ENCODE measurements at places on chromosomes 2 and 18. TPM values are rescaled to one million over a fixed set of nuclear protein-coding genes. Genes with fewer than 3 reads are reported as not detected.

KIAA2012 gene
- total RNA-seq, result not detected

ST6GAL2 gene
- total RNA-seq, result not detected

- H3K27ac ChIP-seq, result no peak overlapping the region
- DNase-seq, result no peak
- peaks cover 8% of the 10 kb centered on the region for H3K27me3 ChIP-seq
- no peaks in the 10 kb centered on the region for H3K4me1 ChIP-seq
Observed at GRCh38 chr2:104746858-104747257, 107.1 kb upstream of the POU3F3 start.

- DNase-seq, result no peak
- no peaks in the 10 kb centered on the region for H3K4me1 ChIP-seq
- H3K4me3 ChIP-seq, result no peak overlapping the region
- H3K27me3 ChIP-seq, result peaks cover 9% of the 10 kb centered on the region
Observed at GRCh38 chr18:36412778-36413177, 115.3 kb downstream of the FHOD3 start.

DNA sequence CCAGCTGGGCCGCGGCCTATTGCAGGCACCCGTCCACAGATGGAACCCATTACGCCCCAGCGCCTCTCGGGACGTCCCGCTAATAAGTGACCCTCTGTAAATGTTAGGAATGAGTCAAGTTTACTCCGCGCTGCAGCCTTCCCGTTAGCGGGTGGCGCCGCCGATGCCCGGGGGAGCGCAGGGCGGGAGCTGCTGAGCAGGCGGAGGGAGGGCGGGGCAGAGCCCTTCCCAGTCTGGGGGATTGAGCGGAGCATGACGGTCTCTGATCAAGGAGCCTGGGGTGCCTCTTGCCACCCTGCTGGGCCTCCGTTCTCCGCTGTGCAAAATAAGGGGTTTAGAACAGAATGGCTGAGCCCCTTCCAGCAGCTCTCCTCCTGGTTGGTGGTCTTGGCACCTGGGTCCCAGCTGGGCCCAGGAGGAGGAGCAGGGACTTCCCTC, 10.5 kb downstream of the CROCC2 start:
- H3K27ac ChIP-seq, result no peak overlapping the region
- H3K36me3 ChIP-seq, result no peaks in the 10 kb centered on the region
- peaks cover 11% of the 10 kb centered on the region for H3K4me1 ChIP-seq
- H3K27me3 ChIP-seq, result peaks cover 22% of the 10 kb centered on the region

GRCh38 chr2:216851486-216852090, 8.3 kb downstream of the TNP1 start:
- H3K36me3 ChIP-seq, result no peaks in the 10 kb centered on the region
- no peak overlapping the region for H3K4me3 ChIP-seq
- DNase-seq, result no peak
- H3K4me1 ChIP-seq, result no peaks in the 10 kb centered on the region

CFAP210 gene
- total RNA-seq, result not detected

MAL gene
- not detected for total RNA-seq

- H3K4me3 ChIP-seq, result no peak overlapping the region
- H3K4me1 ChIP-seq, result no peaks in the 10 kb centered on the region
- no peak for DNase-seq
- peaks cover 4% of the 10 kb centered on the region for H3K27me3 ChIP-seq
- no peaks in the 10 kb centered on the region for H3K36me3 ChIP-seq
- H3K27ac ChIP-seq, result no peak overlapping the region
Observed at GRCh38 chr18:31562726-31563125, 29.0 kb upstream of the TTR start.

CYRIA gene
- total RNA-seq, result 76.1 TPM

DNA sequence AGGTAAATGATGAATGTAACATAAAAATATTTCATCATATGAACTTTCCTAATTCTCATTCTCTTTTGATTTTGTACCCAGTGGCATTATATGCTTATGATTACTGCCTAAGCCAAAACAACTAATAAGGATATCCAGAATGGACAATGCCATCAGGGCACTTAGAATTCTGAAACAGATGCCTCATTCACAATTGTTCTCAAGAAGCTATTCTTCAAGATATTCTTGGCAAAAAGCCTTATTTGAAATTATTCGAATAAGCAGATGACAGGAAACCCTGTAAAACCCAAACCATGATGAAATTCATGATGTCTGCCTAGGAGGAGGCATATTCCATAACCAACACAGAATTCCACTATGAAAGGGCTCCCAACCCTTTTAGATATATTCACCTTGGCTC, 353.2 kb upstream of the TRIB2 start:
- no peaks in the 10 kb centered on the region for H3K27me3 ChIP-seq
- no peak overlapping the region for H3K4me3 ChIP-seq
- DNase-seq, result no peak
- no peak overlapping the region for H3K27ac ChIP-seq

ALK gene
- total RNA-seq, result not detected

- H3K4me3 ChIP-seq, result no peak overlapping the region
- no peak overlapping the region for H3K27ac ChIP-seq
- H3K4me1 ChIP-seq, result no peaks in the 10 kb centered on the region
- H3K27me3 ChIP-seq, result no peaks in the 10 kb centered on the region
- DNase-seq, result no peak
Observed at GRCh38 chr2:161273038-161273760, 35.0 kb upstream of the PSMD14 start.

LCT gene
- not detected for total RNA-seq

DNA sequence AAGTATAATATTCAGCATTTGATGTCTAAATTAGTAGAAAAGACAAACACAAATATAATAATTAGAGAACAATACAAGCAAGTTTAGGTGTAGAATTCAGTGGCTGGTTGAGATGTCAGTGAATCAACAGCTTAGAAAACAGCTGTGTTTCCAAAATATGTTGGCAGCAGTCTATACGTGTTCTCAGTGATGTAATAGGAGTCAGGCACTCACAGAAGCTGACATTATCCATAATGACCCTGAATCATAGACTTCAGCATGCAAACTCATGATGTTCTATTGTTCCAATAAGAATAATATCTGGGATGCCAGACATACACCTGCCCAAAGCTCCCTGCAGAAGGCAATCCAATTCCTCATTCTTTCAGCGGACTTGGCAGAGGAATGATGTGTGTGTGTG, 164.7 kb downstream of the SLC8A1 start:
- H3K27ac ChIP-seq, result no peak overlapping the region
- DNase-seq, result no peak
- H3K36me3 ChIP-seq, result no peaks in the 10 kb centered on the region
- H3K4me1 ChIP-seq, result peaks cover 22% of the 10 kb centered on the region

MAP3K19 gene
- not detected for total RNA-seq

GRCh38 chr2:134119117-134119712, 134.7 kb upstream of the MGAT5 start:
- DNase-seq, result no peak
- no peaks in the 10 kb centered on the region for H3K27me3 ChIP-seq
- H3K4me3 ChIP-seq, result peak overlapping the region; percentile 99
- peak overlapping the region; percentile 98 for H3K27ac ChIP-seq
- peaks cover 45% of the 10 kb centered on the region for H3K4me1 ChIP-seq
